Ammon's horn (tissue), 1 donor: ENCODE measurements at places on chromosomes 7 and 10.

DNA sequence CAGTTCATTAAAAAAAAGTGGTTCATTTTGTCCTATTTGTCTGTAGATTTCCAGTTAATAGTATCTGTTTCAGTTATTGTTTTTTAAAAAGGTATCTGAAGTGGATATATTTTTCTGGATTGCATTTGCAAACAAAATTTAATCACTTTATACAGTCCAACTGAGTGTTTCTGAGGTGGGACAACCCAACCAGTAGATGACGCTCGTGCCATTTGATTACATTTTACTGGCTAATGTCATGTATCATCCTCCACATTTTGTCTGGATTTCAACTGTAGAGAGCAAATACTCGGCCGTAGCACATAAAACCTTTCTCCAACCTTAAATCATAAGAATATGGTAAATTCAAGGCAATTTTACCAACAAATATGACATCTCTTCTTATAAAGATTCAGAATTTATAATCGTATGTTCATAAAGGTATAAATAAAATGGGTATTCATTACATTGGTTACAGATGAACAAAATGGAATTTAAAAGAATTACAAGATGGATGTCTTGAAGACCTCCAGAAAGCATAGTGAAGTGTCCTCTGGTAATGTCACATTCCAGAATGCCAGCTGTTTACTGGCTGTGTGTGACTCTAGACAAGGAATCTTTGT is 789.0 kb downstream of the PHTF2 start:
- DNase-seq: peak; percentile 27

DNA sequence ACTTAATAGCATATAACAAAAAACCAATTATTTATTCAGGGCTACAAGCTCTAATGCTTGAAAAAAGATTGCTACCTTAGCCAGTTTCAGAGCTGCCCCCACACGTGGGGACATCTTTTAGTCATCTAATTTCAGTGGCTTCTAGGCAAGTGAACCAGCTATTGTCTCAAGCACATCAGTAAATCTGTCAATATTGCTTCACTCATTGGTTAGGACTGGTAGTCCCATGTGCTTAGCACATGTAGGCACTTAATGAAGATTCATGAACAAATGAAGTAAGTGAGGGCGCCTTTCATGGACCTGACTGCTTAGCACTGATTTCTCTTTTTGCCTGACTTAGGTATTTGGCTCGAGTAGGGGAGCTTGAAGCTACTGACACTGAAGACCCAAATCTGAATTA is 19.6 kb downstream of the ENTPD7 start:
- no peak for DNase-seq

DNA sequence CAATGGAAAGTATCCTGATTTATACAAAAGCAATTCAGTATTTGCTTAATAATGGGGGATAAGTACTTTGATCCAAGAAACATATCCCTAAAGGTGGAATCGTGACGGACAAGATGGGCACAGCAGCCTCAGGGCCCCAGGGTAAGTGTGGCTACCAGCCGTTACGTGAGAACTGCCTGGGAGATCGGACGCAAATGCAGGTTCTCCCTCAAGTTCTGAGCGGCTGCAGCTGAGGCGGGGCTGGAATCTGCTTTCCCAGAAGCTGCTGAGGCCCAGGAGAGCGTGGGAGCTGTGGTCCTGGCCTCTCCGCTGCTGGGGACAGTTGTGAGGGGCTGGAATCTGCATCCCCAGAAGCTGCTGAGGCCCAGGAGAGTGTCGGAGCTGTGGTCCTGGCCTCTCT is 13.5 kb downstream of the FOXL3 start:
- DNase-seq: no peak

DNA sequence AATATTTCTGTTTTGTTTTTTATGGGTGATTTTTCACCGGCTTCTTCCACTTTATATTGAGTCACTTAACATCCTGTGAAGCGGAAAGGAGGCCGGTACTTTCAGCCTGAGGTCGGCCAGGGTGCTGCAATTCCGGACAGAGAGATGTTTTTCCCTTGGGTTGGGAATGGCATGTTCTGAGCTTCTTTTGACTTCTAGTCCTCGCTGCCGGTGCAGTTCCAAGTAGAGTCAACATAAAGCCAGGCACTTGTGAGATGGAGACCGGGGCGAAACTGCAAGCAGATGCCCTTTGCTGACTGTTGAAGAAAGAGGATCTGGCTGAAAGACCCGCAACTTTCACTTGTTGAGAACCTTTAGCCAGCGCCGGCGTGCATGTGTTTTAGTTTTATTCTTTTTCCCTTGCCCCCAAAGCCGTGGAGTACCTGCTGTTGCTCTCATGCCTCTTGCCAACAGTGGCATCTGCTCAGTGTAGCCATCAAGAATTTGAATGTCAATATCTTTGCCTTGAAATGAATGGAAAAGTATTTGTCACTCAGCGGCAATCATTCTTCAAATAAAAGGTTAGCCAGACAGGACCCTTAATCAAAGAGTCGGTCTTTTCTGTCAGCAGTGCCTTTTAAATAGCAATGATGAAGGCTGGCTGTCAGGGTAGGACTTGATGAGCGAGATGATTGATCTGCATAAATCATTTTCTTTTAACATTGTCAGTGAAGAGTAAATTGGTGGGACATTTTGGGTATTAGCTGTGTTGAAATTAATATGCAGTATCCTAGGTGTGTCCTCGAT is 351.2 kb downstream of the LRMDA start:
- peak; percentile 24 for DNase-seq

DNA sequence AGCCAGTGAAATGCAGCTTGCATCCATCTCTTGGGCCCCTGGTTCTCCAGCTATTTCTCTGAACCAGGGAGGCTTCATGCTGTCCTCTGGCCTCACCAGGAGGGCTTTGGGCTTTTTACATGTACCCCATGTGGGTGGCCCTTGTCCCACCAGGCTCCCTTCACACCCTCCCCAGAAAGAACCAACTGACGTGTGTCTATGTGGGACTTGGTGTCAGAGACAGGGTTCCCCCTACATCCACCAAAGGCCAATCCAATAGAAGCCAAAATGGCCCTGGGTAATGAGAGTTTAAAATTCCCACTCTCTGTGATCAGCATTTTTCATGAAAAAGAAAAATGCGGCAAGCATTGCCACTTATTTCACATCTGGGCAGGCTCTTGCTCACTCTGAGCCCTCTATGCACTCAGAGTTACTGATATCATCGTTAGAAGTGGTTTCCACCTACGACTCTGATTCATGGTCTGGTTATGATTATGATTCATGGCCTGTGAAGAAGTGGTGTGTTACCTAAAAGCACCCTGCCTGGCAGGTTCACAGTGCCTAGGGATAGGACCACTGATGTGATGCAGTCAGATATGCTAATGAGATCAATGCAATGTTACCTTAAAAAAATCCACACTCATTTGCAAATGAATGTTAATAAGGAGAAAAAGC is 133.5 kb downstream of the BUB3 start:
- DNase-seq: no peak

- no peak for DNase-seq
Observed at GRCh38 chr7:29046978-29047377, 88.8 kb upstream of the TRIL start.

DNA sequence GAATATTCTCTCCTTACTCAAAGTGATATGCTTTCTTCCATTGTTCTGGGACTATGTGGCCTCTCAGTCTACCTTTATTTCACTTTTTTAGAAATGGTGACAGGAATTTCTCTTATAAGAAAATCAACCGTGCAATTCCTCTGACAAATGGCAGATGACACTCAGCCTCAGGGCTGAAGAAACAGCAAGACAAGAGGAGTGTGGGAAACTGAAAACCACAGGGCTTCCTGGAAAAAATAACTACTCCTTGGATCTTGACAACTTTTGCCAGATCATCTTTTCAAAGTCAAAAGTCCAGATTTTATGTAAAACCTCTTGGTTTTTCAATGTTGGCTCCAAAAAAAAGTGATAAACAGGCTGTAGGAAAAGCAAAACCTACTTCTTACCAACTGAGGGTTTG is 121.5 kb downstream of the TYW1B start:
- no peak for DNase-seq

GRCh38 chr7:67698354-67698753 is 701.7 kb downstream of the TYW1 start:
- no peak for DNase-seq

DNA sequence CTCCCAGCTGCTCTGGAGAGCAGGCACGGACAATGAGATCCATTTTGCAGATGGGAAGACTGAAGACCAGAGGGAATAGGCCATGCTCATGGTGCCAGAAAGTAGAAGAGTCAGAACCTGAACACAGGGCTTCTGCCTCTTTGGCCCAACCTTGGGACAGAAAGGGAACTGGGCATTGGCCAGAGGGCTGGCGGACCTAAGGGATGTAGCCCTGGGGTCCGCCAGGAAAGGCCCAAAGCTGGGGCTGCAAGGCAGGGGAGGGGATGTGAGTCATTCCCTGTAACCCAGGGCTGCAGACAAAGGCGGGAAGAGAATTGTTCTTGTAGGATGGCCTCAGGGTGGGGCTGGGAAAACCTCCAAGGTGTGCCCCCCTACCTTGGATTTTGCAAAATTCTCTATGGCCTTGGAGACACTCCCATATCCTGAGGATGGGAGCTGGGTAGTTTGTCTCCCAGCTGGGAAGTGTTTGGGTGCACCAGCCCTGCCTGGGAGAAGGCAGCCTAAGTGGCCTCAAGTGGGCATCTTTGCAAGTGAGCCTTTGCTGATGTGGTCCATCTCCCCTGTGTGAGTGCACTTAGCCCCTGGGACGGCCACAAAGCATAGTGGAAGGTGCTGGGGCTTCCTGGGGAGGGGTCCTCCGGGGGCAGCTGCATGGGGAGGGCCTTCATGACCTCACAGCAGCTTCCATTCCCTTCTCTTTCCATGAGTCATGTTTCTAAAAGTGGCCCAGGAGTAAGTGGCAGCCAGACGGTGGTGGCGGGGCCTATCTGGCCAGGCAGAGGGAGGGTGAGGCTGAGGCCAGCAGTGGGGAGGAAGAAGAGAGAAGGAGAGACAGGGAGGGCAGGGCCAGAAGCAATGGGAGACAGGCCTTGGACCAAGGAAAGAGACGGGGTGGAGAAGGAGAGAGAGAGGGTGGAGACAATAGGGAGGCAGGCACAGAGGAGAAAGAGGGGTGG is 9.2 kb downstream of the AQP1 start:
- no peak for DNase-seq

- no peak for DNase-seq
Observed at GRCh38 chr7:88357294-88357693, 50.6 kb upstream of the STEAP4 start.

DNA sequence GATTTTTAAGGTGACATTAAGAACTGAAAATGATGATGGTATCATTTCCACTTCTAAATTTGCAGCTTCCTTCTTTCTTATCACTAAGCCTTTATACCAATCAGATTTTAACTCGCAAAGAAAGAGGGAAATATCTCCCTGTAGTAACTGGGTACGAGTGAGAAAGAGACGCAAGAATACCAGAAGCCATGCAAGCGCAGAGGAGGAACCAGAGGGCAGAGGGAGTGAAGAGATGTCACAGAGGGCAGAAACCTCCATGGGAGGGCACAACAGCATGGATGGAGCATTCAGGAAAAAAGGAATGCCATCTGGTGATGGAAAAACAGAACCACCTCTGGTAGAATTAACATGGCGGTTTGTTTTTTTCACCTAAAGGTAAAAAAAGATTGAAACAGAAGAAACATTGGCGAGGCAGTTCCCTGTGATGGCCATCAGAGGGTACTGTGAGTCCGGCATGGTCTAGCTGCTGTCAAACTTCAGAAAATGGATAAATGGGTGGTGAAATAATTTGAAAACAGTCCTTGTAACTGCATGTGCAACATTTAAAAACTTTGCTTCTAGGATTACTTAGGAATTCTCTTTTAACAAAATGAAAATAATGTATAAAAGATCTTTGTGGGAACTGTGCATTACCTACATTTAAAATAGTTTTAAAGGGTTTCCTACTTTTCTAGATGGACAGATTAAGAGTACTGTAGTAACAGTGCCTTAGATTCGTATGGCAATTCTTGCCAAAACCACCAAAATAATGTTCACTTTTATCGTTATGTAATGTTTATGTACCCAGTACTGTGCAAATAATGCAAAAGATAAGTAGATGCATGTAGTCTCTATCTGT is 91.8 kb downstream of the ARHGAP12 start:
- peak; percentile 33 for DNase-seq
